Osteoblast (primary cell): ENCODE measurements at places on chromosomes 2 and 18. TPM values are rescaled to one million over a fixed set of nuclear protein-coding genes. Genes with fewer than 3 reads are reported as not detected.

DNA sequence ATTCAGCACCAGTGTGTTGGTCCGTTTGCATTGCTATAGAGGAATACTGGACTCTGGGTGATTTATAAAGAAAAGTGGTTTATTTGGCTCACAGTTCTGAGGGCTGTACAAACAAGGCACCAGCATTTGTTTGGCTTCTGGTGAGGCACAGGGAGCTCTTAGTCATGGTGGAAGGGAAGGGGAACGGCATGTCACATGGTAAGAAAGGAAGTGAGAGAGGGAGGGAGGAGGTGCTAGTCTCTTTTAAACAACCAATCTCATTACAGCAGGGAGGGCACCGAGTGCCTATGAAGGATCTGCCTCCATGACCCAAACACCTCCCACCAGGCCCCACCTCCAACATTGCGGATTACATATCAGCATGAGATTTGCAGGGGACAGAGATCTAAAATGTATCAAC lies 143.9 kb upstream of the DLX2 start:
- DNase-seq: no peak

Gene PID1
- total RNA-seq: 9.8 and 11.8 TPM in 2 replicates

Gene GAL3ST2
- total RNA-seq: 0.29 and 0.36 TPM in 2 replicates

Gene SLC9A4
- not detected in 2 replicates for total RNA-seq

GRCh38 chr2:219851801-219852481 lies 224.5 kb downstream of the SLC4A3 start:
- no peak for DNase-seq

DNA sequence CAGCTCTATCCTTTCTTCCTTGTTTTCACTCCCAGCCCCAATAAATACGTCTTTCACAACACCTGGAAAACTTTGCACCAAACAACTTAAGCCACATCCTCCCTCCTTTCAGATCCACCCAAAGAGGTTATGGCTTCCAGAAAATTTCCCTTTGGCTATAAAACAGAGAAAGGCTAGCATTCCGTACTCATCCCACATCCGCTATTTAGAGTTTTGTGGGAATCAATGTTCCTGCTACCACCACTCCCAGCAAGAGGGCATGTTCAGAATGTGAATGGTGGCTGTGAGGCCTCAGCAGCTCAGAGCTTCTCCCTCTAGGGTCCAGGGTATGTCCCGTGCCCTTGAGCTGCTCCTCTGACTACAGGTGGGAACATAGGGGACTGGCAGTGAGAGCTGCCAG lies 214.6 kb downstream of the NCK2 start:
- no peak for DNase-seq

Gene CHST9
- total RNA-seq: not detected in 2 replicates

GRCh38 chr18:32386471-32386870 lies 84.2 kb downstream of the GAREM1 start:
- DNase-seq: no peak

- DNase-seq: no peak
These were observed 233.7 kb upstream of the SPOPL start for GRCh38 chr2:138267902-138268254.

DNA sequence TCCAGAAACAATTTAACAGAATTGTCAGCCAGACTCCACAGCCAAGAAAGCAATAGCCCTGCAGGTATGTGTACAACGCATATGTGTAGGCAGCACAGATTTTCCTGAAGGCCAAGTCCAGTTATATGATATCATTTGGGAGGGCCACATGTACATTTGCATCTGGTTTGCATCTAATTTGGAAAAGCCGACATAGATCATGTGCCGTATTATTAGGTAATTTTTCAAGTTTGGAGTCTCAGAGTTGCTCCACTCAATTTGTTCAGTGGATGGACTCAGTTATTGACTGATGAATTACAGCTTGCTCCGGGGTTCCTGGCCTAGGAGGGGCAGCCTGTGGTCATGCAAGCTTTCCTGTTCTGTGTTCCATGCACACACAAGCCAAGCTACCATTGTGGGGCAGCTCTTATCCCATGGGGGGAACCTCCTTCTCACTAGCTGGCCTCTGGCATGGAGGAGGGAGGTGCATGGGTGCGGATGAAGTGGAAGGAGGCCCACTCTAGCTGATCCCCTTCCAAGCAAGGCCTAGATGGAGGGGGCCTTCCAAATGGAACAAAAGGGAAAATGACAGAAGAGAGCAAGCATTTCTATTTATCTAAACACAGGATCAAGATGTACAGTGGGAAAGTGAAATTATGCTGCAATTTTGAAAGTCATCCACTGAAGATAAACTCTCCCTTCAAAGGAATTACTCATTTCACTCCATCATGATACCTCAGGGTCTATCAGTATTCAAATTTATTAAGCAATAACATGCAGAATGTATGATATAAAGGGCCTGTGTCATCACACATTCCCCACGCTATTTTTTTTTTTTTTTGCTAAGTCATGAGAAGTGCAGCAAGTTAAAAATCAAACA lies 202.6 kb upstream of the SMAD2 start:
- DNase-seq: peak; percentile 77

- no peak for DNase-seq
These were observed 11.1 kb downstream of the SMYD1 start for GRCh38 chr2:88078643-88079172.

Gene RANBP2
- 67.2 and 74.9 TPM in 2 replicates for total RNA-seq

- DNase-seq: no peak
These were observed 24.9 kb downstream of the HOXD1 start for GRCh38 chr2:176213406-176213805.

- DNase-seq: no peak
These were observed 298.8 kb upstream of the CCDC68 start for GRCh38 chr18:55258088-55258487.

Gene C18orf54
- 1.8 TPM in 2 replicates for total RNA-seq

GRCh38 chr2:223007531-223007930 lies 44.5 kb upstream of the KCNE4 start:
- peak; percentile 80 for DNase-seq

GRCh38 chr2:88554189-88554588 lies 73.1 kb downstream of the EIF2AK3 start:
- DNase-seq: no peak

DNA sequence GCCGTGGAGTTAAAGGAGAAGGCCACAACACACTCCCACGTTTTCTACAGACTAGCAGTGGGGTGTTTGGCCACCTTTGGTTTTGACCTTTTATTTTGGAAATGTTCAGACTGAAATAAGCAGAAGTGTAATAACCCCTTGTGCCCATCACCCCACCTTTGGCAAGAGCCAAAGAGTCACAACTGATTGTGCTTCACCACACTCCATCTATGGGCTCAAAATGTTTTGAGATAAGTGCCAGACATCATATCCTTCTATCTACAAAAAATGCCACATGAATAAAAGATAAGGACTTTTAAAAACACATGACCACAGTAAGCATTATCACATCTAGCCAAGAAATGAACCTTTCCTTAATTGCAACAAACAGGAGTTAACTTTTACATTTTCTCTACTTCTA lies 9.9 kb upstream of the GPR35 start:
- no peak for DNase-seq

Gene FAM237A
- not detected in 2 replicates for total RNA-seq

Gene TEX261
- total RNA-seq: 30.0 and 36.8 TPM in 2 replicates

GRCh38 chr2:128076461-128077106 lies 14.4 kb upstream of the UGGT1 start:
- DNase-seq: no peak

DNA sequence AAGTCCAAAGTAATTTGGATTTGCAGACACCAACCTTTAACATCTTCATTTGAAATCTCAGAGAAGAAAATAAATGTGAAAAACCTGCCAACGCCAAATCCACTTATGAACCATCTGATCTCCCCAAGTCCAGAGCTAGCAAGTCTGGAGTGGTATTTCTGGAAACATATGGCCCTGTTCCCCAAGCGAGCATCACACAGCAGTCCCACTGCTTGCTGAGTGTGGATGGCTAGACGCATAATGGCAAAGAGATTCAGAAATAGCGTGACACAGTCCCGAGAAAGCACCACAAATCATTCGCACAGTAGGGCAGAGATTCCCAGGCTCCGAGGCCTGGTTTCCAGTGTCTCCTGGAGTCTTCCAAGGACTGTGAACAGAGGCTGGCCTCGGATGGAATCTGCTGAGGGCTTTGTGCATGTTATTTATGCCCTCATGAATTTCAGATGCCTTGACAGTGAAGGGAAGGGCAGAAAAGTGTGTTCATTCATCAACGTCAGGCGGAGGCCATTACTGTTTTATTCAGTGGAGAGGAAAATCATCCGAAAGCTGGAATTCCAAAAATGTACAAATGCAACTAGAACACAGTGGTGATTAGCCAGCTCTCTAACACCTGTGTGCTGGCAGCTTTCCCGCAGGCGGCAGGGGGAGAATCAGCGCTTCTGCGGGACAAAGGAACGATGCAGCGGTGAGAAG lies 417.0 kb downstream of the EIPR1 start:
- peak; percentile 17 for DNase-seq

DNA sequence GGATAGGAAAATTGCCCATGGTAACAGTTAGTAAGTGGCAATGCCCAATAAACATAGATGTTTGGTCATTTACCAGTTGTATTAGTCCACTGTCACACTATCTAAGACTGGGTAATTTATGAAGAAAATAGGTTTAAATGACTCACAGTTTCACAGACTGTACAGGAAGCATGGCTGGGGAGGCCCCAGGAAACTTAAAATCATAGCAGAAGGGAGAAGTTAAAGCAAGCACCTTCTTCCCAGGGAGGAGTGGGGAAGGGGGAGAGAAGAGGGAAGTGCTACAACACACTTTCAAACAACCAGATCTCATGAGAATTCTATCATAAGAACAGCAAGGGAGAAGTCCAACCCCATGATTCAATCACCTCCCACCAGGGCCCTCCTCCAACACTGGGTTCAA lies 23.4 kb downstream of the NR4A2 start:
- DNase-seq: no peak

Gene MAPK4
- total RNA-seq: not detected in 2 replicates

GRCh38 chr2:36245651-36246050 lies 109.9 kb upstream of the CRIM1 start:
- no peak for DNase-seq

DNA sequence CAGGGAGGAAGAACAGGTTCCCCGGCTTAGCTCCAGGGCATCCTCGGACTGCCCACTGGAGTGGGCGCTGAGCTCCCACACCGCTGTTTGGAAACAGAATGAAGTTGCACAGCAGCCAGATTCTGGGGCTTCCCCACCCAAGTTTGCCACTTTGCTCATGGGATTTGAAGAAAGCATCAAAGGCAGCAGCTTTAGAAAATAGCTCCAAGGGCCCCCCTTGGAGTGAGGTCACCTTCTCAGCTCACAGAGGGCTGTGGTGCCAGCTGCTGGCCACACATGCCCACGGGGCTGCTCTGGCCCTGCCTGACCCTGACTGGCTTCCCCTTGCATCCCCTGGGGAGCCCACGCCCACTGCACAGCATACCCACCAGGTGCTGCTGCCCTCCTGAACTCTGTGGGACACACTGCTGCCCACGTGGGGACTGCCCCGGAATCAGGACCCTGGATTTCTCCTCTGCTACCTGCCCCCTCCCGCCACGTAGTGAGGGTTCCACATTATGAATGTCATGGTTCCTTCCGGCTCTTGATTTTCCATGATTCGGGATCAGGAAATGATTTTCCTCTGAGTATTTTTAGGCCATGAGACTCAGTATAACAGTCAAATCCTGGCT lies 70.3 kb downstream of the TGOLN2 start:
- peak; percentile 62 for DNase-seq

GRCh38 chr2:7703048-7703447 lies 785.8 kb downstream of the RNF144A start:
- no peak for DNase-seq

GRCh38 chr18:48942086-48942485 lies 8.7 kb downstream of the SMAD7 start:
- no peak for DNase-seq

- no peak for DNase-seq
These were observed 28.8 kb upstream of the SULT1C4 start for GRCh38 chr2:108348816-108349570.

Gene CPO
- total RNA-seq: not detected in 2 replicates
